ENCODE measurements at places on chromosomes 1 and 21. TPM values are rescaled to one million over a fixed set of nuclear protein-coding genes. Genes with fewer than 3 reads are reported as not detected.

Gene OR2G6
- not detected for total RNA-seq

Gene PGLYRP3
- total RNA-seq = not detected

Gene OR2L13
- not detected for total RNA-seq

Gene OR2L8
- not detected for total RNA-seq

Gene IRF2BP2
- total RNA-seq = 82.3 TPM

Gene RIPPLY3
- total RNA-seq = not detected

Gene FLG
- total RNA-seq = under 0.01 TPM

Gene PDE9A
- total RNA-seq = 448 TPM

Gene GIPC2
- 103 TPM for total RNA-seq

Gene LCE2B
- not detected for total RNA-seq

Gene ILDR2
- total RNA-seq = 1.6 TPM

Gene OR6K3
- total RNA-seq = not detected

Gene PRAMEF14
- not detected for total RNA-seq

Gene E2F2
- total RNA-seq = 16.4 TPM

Gene GPR161
- 0.35 TPM for total RNA-seq

Gene CR2
- total RNA-seq = 1.5 TPM

Gene MYOG
- not detected for total RNA-seq

Gene PYGO2
- 32.2 TPM for total RNA-seq

Measured in Peyer's patch (tissue), 4 donors.